Activated CD4-positive, alpha-beta T cell treated with anti-CD3 and anti-CD28 coated beads for 4 hours (primary cell): ENCODE measurements at places on chromosomes 12 and 14.

DNA sequence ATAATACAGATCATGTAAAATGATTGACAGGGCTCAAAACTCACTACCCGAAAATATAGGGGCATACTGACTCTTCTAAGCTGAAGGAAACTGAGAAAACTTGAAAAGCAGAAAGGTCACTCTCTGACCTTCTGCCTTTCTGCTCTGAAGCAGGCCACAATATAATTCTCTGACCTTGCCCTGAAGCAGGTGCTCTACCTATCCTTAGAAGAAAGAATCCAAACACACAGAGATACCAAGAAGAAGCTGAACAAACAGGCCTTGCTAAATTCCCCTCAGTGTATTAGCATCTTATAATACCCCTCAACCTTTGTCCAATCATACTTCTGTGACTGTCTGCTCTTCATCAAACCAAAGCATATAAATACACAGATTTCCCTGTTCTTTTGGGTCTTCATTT is 60.9 kb upstream of the BBS10 start:
- DNase-seq, result no peak

GRCh38 chr14:85535991-85536832 is 6.3 kb downstream of the FLRT2 start:
- DNase-seq, result no peak

GRCh38 chr12:123141615-123142517 is 9.0 kb downstream of the PITPNM2 start:
- no peak for DNase-seq

DNA sequence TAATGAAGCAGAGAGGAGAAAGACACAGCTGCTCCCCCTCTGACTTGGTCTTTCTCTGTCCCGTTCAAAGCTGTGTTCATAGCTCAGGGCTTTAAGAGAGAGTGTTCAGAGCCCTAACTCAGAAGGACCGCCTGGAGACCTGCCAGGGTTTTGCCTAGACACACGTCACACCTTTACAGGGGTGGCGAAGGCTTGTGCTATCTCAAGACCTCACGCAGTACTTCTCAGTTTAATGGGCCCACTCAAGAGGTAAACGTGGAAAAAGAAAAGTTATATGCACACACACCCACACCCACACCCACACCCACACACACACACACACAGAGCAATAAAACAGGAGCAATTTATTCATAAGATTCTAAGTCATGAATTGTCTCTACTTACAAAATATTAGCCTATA is 374.3 kb downstream of the C12orf75 start:
- DNase-seq, result no peak

DNA sequence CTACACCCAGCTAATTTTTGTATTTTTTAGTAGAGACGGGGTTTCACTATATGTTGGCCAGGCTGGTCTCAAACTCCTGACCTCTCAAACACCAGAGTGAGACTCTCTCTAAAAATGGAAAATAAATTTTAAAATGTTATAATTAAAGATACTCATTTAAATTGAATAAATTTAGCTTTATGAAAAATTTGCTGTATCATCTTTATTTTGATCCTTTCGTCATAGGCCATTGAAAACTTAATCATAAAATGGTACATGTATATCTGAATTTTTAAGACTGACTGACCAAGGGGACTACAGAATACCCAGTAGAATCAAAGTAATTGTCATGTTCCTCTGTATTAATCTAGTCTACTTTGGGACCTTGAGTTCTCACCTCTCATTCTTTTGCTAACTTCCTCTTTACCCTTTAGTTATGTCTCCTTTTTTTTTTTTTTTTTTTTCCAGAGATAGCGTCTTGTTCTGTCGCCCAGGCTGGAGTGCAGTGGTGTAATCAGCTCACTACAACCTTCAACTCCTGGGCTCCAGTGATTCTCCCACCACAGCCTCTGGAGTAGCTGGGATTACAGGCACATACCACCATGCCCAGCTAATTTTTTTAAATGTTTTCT is 9.5 kb downstream of the RAB5B start:
- no peak for DNase-seq

- DNase-seq, result no peak
These were observed 80.7 kb downstream of the ZFC3H1 start for GRCh38 chr12:71582925-71583324.

DNA sequence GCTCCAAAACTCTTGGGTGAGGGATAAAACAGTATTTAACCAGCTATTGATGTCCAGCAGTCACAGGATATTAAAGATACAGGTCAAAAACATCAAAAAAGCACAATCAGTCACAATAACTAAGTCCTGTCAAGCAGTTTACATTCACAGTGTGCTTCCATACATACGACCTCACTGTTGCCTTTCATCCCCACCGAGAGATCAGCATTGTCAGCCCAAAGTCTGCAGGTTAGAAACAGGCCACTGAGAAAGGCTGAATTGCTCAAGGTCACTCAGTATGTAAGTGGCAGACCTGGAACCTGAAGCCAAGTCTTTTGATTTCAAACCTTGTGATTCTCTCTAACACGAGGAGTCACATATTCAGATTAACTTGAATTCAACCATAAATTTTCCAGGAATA is 124.9 kb downstream of the GXYLT1 start:
- DNase-seq, result no peak

- no peak for DNase-seq
These were observed 32.7 kb downstream of the ZNF605 start for GRCh38 chr12:132923356-132923909.

DNA sequence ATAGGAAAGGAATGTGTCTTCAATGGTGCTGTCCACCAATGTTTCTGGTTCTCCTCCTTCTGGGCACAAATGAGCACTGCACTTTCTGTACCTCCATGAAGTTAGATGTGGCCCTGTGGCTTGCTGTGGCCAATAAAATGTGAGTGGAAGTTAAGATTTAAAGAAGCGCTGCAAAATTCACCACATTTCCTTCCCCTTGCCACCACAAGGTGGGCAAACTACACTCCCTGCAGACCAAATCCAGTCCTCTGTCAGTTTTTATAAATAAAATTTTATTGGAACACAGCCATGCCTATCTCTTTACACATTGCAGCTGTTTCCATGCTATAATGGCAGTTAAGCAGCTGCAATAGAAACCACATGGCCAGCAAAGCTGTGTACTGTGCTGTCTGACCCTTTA is 141.4 kb upstream of the TMPO start:
- no peak for DNase-seq

DNA sequence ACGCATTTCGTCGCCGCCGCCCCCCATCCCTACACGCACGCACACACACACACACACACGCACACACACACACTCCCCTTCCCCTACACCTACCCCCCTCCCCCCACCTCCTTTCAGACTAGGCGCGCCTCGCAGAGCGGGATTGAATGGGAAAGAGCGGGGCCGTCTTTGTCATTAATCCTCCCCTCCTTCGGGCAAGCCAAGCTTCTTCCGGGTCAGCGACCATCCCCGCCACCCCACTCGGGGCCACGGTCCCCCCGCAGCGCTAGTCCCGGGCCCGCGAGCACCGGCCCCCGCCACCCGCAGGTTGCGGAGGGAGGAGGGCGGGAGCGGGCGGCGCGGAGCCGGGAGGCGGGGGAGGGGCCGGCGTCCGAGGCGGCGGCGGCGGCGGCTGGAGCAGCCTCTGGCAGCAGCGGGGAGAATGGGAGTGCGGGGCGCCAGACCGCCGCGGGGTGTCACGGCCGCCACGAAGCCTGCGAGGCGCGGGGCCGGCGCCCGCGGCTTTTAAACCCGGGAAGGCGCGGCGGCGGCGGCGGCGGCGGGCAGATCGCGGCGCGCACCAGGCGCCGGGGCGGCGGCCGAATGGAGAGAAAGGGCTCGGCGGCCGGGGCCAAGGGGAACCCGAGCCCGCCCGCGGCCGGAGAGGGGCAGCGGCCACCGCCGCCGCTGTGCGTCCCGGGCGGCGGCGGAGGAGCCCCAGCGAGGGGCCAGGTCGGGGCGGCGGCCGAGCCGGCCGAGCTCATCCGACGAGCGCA is at the start of gene TTC9:
Gene TTC9 (plus strand): TSS at position 369 of the 755 bp plus-strand sequence. CDS start 214 bp downstream, at position 583.
- no peak for DNase-seq

- DNase-seq, result no peak
These were observed 94.8 kb downstream of the SLC24A4 start for GRCh38 chr14:92417759-92418158.

GRCh38 chr14:99001241-99001640 is 270.8 kb downstream of the BCL11B start:
- no peak for DNase-seq

DNA sequence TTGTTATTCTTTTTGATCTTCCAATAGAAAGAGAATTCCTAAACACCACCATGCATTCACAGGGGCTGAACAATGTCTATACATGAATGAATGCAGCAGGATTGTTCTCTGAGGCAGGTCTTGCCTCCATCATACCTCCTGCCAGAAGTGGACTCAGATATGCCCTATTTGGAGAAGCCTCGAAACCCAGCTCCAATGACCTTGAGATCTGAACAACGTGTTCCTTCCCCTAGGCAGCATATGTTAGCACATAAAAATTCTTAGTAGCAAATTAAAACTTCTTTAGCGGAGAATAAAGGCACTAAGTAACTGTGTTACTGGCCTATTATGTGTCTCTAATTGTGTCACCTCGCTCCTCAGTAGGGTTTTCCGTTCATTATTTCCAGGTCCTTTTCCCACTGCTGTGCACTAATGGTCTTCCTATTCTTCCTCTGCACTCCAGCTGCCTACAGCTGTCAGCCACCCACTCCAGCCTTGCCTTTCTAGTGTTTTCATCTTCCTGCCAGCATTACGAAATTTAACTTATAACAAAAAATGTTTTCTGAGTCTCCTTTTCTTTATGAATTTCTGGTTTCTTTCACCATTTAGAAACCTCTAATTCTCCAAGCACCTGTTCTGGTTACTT is 62.6 kb upstream of the IGF1 start:
- DNase-seq, result no peak

GRCh38 chr12:45209784-45210183 is 6.1 kb upstream of the ANO6 start:
- no peak for DNase-seq

- no peak for DNase-seq
These were observed 13.8 kb upstream of the SCARB1 start for GRCh38 chr12:124877423-124877822.

DNA sequence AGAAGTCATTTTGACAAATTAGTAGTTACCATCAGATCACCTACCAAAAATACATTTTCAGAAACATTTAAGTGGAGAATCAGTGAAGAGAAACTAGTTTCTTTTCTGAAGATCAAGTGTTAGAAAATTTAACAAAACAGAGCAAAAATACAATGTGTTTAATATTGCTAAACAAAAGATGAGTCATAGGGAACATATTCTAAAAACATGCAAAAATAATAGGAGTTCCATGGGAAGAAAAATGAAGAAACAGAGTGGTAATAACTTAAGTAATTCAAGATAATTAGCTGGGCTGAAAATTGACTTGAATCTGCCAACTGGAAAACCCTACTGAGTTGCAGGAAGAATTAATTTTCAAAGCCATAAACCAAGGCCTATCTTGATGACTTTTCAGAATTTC is 111.5 kb upstream of the KITLG start:
- no peak for DNase-seq

DNA sequence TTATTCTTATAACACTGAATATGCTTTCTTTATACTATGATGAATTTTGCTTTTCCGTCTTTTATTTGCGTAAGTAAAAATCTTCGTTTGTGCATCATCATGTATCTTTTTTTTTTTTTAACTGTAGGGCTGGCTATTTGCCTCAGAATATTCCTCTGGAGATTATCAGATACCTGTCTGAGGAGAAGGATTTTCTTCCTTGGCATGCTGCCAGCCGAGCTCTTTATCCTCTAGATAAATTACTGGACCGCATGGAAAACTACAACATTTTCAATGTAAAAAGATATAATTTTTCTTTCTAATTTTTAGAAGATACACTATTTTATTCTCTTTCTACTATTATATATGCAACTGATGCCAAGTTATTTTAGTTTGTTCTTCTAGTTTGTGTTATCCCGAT is 346.6 kb downstream of the TRHDE start:
- no peak for DNase-seq

- DNase-seq, result no peak
These were observed 660.0 kb downstream of the C12orf50 start for GRCh38 chr12:87369161-87369560.

GRCh38 chr12:109532721-109533486 is 40.4 kb downstream of the MMAB start:
- DNase-seq, result no peak

DNA sequence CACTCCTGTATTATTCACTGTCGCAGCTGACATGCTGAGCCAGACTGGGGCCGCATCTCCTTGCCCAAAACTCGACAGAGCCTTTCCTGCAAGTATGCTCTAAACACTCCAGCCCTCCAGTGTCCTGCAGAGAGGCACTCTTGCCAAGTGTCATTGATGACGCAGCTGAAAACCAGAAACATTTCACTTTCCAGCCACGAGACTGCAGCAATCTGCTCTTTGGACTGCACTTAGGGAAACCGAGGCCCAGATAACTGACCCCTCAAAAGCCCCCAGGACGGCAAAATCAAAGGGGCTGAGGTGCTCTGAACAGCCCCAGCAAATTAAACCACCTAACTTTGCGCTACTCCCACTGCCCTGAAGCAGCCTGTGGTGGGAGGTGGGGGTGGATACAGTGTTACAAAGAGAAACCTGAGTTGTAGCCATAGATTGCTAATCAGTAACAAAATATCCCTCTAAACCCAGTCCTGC is 2.6 kb downstream of the CCDC85C start:
- no peak for DNase-seq

- DNase-seq, result no peak
These were observed 54.0 kb upstream of the RASSF8 start for GRCh38 chr12:25904442-25904841.

GRCh38 chr12:120194226-120194533 is 335 bp downstream of the GCN1 start:
- no peak for DNase-seq

GRCh38 chr12:55707841-55708694 is at the start of gene ITGA7:
ITGA7 (minus strand) TSS chr12:55707904; CDS start chr12:55707682, 222 bp downstream.
- DNase-seq, result peak; percentile 66

- no peak for DNase-seq
These were observed 88.5 kb downstream of the E2F7 start for GRCh38 chr12:76976777-76977382.

DNA sequence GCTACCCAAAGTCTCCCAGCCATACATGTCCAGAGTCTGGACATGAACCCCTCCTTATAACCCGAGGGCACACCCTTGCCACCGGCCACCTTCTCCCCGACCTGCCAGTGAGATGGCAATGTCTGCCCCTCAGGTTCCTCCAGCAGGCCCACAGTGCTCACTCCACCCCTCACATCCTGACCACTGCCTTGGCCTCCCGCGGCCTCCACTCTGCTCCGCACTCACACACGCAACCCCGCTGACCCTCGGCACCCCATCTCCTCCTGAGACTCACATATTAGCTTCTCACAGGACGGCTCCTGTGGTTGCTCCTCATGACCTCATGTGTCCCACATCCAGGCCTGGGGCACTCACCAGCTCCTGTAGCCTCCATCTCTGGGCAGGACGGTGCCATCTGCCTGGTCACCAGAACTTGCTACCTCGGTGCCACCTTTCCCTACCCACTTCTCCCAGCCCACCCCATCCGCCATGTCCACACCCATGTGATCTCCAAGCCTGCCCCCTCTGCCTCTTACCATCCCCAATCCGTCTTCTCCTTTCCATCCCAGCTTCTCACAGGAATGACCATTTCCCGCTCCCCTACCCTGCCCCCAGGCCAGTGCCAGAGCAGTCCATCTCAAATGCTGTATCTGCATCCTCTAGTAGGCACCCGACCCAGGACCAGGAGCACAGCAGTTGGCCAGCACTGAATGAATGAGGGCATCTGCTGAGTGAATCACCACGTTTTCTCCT is 198.6 kb upstream of the DIO3 start:
- no peak for DNase-seq
